RWPE2 (cell line): ENCODE measurements at places on chromosomes 6 and 20.

DNA sequence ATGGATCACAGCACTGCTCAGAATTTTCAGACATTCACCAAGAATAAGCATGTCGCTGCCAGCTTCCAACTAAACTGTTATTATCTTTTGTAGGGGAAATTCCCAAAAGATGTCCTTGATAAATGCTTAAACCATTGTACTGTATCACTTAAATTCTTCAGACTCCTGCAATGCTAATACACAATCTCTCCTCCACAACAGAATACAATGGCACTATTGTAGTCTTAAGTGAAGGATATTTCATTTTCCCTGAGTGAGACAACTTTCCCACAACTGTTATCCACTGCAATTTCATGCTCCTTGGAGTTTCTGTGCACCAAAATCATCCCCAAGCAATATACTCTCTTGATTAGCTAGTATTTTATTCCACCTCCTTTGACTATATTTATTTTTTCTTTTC lies 189.7 kb downstream of the COL9A1 start:
- no peak for DNase-seq

- no peak for DNase-seq
These were observed 318.0 kb downstream of the HTR1B start for GRCh38 chr6:77145244-77145643.

DNA sequence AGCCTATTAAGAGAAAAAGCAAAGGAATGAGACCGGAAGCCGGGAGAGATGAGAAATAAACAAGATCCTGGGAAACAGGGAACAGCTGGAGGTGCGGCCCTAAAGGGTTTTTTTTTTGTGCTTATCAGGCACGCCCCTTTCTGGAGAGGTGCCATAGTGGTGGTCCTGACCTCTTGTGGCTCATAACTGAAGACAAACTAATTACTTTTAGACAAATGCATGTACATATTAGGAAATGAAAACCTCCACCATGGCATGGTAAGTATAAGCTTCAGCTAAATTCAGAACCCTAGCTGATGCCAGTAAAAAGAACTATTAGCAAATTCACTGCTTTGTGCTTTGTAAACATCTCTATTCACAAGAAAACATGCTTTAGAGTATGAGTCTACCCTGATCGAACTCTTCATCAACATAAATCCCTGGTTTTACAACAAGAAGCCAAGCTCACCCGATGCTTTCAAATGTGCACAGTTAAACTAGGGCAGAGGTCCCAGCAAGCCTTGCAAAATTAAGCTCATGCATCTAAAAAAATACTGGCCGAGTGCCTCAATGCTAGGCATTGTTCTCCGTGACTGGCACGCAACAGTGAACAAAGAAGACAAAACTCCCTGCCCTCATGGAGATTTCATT lies 96.4 kb upstream of the MRPS10 start:
- no peak for DNase-seq

DNA sequence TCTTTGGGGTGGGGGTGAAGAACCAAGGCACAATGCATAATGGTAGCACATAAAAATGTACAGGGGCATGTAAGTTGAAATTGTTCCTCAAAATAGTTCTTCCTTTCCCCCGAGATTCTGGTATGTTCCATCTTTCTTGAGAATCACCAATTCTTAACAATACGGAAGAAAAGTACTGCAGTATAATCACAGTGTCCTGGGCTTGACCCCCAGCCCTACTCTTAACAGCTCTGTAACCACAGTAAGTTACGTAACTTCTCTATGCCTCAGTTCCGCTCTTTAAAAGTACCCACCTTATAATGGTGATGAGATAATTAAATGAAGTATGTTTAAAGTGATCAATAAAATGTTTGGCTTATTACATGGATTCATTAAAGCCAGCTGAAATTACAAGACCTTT lies 104.5 kb downstream of the SMLR1 start:
- no peak for DNase-seq

DNA sequence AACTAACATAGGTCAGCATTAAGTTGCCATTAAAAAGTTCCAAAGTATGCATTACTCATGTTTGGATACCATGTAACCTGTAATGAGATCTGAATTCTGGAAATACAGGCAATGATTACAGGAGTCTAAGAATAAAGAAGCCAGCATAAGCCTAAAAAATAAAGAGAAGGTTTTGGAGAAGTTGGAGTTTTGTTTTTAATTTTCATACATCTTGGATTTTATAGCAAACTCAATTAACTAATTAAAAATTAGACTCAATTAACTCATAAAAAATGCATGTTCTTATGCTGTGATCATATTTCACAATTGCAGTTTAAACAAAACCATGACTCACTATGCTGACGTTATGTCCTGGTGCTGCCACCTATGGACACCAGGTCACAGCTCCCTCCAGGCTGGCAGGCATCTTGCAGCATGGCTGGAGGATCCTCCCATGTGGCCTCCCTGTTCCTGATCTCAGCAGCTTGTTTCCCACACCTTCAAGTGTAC lies 648.8 kb upstream of the AGPAT4 start:
- no peak for DNase-seq

- no peak for DNase-seq
These were observed 955.0 kb upstream of the FLRT3 start for GRCh38 chr20:15292405-15292804.

- DNase-seq: no peak
These were observed 705.3 kb downstream of the KIF16B start for GRCh38 chr20:15867899-15868298.

GRCh38 chr20:25987073-25987927 lies 290.6 kb upstream of the ZNF337 start:
- DNase-seq: no peak

DNA sequence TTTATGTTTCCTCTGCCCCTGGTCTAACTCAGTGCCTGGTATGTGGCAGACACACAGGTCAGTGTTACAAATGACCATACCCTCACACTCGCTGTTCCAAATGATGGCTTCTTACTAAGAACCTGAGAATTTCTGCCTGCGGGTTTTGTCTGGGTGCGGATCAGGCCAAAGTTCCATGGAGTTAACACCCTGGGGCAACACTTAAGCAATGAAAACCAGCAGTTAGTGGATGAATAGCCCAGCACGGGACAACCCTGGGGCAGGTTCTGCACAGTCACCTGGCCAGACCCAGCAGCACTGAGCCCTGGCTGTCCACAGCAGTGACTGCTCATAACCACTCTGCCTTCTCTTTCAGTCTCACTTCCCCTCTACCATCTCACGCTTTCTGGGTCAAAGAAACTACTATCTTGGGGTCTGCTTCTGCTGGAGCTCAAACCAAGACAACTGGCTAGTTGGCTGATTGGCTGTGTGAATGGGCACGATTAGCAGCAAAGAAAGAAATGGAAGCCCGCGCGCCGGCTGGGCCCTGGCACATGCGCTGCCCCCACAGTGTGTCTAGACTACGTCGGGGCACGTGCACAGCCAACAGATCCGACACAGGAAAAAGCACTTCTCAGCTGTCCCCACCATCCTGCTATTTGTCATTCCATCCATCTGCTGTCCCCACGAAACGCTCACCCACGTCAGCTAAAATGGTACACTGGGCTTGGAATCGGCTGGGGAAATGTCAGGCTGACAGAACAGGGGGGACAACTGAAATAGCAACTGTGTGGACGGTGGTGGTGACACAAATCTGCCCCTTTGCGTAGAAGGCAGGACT lies 36.6 kb downstream of the MGME1 start:
- DNase-seq: no peak

- DNase-seq: no peak
These were observed 263.9 kb downstream of the PLCB1 start for GRCh38 chr20:8395956-8396355.

DNA sequence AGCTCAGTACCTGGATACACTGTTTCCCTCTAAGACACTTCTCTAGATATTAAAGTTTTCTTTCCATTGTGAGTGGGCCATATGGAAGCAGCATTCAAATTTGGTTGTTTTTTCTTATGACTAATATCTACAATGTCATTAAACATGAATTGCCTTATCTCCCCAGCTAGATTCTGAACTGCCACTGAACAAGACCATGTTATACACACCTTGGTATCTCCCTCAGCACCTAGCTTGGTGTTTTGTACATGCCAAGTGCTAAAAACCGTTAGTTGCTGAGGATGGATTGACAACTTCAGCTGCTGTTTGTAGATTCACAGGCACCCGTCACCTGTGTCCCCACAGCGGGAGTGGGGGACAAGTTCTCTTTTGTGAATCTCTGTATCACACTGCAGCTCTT lies 131.1 kb downstream of the KIF13A start:
- DNase-seq: no peak

- no peak for DNase-seq
These were observed 16.6 kb upstream of the CCDC167 start for GRCh38 chr6:37516076-37516919.

DNA sequence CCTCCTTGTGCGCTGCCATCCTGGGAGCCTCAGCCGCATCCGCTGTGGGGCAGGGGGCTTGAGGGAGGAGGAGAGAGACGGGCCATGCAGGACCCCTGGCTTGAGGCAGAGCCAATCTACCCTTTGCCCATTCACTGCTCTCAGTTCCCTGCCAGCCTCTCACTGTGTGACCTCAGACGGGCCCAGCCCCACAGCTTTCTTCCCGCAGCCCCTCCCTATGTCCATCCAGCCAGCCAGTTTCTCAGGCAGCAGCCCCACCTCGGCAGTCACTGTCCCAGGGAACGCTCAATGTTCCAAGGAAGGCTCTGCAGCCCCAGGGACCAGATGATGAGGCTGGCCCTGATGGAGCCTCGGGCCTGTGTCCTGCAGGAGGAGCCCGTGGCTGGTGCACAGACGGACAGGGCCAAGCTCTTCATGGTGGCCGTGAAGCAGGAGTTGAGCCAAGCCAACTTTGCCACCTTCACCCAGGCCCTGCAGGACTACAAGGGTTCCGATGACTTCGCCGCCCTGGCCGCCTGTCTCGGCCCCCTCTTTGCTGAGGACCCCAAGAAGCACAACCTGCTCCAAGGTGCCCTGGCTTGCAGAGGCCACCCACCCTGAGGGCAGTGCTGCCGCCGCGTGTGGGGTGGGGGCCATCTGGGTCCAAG lies 3.9 kb upstream of the TNFRSF6B start:
- peak; percentile 90 for DNase-seq

DNA sequence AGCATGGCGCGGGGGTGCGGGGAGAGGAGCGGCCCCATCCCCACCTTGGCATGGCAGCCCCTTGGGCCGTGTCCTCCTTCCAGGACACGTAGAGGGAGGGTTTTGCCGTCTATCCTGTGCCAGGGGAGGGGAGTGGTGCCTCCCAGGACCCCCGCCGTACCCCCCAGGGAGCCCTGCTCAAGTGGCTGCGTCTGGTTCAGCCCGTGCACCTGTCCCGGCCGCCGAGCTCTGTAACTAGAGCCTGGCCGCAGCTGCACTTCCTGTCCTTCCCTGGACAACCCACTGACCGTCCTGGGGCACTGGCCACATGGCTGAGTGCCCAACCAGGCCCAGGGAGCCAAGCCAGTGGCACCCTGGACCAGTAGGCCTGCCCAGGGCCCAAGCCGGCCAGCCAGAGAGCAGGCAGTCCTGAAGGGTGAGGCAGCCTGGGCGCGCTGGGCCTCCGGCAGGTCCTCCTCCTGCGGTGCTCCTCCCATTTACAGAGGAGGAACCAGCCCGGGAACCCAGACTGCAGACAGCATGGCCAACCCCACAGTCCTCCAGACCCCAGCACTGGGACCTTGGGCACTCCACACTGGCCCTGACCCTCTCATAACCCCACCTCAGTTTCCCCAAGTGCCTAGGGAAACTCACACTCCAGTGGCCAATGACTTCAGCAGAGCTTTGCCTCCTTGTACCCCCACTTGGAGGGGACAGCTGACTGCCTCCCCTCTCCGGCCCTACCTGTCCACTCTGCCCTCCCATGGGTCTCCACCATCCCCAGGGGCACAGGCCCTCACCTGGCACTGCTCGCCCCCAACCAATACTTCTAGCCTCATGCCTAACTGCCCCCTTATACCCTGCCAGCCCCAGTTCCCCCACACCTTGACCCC lies 8.7 kb downstream of the LAMA5 start:
- peak; percentile 96 for DNase-seq

DNA sequence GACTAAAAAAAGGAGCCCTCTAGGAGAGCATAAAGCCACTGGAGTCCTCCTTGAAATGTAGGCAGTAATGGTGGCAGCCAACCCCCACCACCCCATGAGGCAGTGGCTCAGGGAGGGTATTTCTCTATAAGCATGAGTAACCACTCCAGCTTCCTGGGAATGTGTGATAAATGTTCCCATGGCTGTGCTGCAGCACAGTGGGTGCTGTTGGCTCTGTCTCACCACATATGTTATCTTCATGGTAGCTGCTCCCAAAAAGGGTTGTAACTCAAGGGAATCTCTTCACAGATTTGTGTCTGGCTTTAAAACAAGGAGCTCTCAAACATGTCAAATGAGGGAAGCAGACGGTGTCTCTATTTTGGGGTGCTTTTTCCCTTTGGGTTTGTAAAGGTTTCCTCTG lies 7.5 kb upstream of the PHACTR1 start:
- DNase-seq: no peak

DNA sequence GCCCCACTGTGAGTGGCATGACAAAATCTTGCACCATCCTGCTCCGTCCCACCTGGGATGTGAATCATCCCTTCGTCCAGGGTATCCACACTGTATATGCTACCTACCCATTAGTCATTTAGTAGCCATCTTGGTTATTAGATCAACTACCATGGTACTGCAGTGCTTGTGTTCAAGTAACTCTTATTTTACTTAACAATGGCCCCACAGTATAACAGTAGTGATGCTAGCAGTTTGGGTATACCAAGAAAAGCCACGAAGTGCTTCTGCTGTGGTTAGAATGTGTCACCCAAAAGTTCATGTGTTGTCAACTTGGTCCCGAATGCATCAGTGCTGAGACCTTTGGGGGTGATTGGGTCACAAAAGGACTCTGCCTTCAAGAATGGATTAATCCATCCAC lies 11.7 kb downstream of the OSER1 start:
- no peak for DNase-seq

DNA sequence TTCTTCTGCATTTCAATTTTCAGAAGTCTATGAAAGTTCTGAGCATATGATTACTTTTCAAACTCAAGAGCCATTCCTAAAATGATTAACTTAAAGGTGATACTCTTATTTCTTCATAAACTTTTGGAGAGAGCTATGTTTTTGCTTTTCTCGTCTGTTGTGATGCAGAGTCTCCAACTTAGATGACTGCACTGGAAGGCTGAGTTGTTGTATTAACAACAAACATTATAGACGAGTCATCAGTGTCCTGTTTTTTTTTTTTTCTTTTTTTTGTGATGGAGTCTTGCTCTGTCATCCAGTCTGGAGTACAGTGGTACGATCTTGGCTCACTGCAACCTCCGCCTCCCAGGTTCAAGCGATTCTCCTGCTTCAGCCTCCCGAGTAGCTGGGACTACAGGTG lies 101.9 kb downstream of the CD109 start:
- no peak for DNase-seq

DNA sequence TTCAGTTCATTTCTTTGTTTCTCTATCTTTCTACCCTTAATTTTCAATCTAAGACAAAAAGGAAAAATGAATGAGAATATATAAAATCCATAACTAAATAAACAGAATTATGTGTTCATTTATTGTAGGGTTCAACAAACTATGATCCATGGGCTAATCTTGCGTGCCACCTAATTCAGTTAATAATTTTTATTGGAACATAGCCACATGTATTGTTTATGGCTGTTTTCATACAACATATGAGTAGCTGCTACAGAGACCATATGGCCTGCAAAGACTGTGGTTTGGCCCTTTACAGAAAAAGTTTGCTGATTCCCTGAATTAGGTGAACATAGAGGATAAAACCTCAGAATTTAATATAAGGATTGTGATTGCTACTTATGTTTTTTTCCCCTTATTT lies 21.8 kb downstream of the SENP6 start:
- DNase-seq: no peak

- peak; percentile 84 for DNase-seq
These were observed 422.9 kb upstream of the SULF2 start for GRCh38 chr20:48208176-48208575.
